NCI-H1436 (cell line): ENCODE measurements at places on chromosomes 3 and 15.

- DNase-seq, result no peak
Measured at GRCh38 chr3:123638936-123639689, 54.3 kb upstream of the HACD2 start.

- no peak for DNase-seq
Measured at GRCh38 chr3:8856071-8856470, 86.7 kb upstream of the OXTR start.

GRCh38 chr15:95470997-95471689, 859.4 kb upstream of the NR2F2 start:
- no peak for DNase-seq

DNA sequence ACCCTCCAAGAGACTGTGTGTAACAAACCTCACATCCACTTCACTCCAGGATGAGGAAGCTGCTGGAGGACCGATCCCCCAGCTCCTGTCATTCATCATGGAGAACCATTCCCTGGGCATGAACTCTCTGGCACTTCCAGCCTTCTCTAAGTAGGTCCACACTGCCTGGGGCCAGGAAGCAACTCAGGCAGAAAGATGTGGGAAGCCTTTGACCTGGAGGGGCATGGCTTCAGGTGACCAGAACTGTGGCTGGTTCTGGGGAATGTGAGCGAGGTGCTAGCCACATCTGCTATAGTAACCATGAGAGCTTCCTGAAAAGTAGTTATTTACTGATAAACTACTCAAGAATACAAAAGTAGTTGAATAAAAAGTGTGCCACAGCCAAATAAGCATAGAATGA, 173.7 kb upstream of the CTDSPL start:
- no peak for DNase-seq

GRCh38 chr3:25455441-25456132, 27.5 kb downstream of the RARB start:
- DNase-seq, result no peak

DNA sequence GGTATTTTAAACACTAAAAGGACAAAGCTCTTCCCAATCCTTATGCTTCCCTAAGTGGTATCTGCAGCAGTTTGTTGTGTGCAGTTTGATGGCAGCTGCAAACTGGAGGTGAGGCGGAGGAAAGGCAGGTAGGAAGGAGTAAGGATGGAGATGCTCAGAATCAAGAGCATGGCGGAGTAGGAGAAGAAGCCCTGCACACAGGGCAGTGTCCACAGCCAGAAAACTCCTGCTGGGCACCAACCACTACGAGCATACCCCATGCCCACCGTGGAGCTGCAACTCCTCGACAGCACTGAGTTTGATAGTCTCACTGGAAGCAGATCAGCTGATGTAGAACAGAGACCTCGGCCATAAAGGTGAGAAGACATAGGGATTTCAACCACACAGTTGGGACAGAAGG, 30.3 kb upstream of the ESYT3 start:
- no peak for DNase-seq

- no peak for DNase-seq
Measured at GRCh38 chr15:96595951-96596350, 265.5 kb downstream of the NR2F2 start.

DNA sequence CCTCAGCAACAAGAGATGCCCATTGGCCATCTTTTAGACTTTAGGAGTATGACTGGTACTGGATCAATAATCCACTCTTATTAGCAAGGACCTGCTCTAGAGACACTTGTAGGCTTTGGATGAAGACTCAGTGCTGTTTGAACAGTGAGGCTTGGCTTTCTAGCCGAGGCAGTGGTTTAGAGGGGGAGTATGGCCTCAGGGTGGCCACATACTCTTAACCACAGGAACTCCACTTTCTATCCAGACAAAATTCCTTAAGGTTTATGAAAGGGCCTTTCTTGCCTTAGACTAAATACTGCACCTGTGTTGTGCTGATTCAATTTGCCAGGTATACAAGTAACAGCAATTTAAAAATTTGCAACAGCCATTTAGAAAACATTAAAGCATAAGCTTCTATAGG, 1046.3 kb downstream of the DIPK2A start:
- DNase-seq, result no peak

GRCh38 chr3:150960708-150961684, 11.5 kb downstream of the CLRN1 start:
- DNase-seq, result no peak

DNA sequence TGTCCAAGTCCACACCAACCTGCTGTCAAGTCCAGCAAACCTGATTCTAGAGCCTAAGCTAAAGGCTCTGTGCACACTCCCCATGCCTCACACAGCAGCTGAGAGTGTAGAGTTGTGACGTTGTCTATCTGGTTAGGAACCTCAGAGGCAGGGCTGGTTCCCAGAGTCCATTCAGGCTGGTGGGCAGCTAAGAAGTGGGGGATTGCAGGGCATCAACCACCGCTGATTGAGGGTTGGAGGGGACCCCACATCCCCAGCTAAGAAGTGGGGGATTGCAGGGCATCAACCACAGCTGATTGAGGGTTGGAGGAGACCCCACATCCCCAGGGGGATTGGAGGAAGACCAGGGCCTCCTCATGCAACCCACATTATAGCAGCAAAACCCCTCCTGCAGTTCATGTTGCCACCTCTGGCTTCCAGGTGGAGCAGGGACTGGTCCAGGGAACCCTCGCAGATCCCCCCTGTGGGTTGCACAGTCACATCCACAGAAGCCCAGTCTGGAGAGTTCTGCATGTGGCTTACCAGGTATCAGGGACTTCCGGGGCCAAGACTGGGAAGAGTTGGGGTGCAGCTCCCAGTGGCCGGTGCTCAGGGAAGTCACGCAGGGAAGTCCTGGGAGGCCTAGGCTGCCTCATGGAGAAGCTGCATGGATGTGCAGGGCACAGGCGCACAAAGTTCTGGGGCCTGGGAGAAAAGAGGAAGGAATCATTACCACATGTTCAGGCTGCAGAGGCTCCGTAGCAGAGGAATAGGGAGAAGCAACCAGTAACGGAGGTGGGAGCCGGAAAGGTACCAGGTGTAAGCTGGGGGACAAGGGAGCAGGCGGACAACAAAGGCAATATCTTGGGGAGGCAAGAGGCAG, 71.4 kb upstream of the PCSK6 start:
- DNase-seq, result no peak

DNA sequence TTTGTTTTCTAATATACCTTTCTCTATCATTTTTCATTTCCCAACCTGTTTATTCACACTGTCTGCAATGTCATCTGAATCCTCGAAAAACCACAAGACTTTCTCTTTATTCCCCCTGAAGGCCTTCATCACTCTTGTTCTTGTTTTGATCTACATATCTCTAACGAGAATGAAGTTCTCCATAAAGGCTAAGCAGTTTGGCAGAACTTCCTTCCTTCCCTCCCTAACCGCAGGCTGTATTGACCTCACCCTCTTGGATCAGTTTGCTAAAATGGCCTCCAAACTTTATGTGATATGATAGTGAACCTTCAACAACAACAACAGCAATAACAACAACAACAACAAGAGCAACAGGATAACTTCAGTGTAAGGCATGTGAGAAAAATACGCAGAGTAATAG, 392.8 kb downstream of the TIGIT start:
- DNase-seq, result no peak

DNA sequence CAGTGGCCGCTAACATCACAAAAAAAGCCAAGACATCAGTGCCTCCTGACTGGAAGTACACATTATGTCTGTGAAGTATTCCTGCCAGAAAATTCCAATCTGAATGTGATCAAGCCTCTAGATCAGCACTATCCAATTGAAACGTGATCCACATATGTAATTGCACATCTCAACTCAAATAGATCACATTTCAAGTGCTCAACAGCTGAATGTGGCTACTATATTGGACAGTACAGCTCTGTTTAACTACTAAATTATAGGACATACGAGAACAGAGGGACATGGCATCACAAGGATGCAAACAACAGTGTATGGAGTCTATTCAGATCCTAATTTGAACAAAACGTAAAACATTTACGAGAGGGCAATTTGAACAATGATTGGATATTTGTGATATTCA, 542 bp upstream of the UBAP1L start:
- DNase-seq, result peak; percentile 45

DNA sequence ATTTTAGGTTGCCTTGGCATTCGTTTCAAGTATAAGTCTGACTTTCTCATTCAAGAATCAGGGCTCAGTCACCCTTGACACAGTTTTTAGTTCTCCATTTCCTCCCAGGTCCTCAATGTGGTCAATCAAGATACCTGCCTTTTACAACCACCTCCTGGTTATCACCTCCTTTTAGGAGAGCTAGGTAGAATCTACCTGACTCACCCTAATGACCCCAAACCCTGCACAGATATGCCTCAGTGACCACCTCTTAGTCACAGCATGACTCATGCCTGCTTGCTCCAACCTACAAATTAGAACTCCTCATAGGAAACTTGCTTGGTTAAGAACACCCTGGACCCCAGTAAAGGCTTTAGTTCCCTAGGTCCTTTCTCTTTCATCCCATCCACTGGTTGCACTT, 22.5 kb downstream of the DMXL2 start:
- DNase-seq, result no peak

DNA sequence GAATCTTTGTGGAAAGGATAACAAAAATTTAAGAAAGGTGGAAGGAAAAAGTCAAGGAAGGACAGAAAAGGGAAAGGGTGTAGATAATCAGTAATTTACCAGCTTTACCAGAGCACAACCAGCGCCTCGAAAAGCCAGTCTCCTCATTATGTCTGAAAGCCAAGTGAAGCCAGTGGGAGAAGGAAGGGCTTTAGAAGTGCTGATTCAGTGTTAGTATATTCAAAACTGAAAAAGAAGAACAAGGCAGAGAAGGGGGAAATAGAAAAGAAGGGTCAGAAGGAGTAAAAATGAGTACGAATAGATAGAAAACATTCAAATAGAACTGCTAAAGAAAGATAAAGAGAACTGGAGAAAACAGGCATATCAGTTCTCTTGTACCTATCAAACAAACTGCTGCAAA, 4.1 kb downstream of the PBRM1 start:
- no peak for DNase-seq

- no peak for DNase-seq
Measured at GRCh38 chr3:48926425-48927392, 8.1 kb downstream of the ARIH2 start.

DNA sequence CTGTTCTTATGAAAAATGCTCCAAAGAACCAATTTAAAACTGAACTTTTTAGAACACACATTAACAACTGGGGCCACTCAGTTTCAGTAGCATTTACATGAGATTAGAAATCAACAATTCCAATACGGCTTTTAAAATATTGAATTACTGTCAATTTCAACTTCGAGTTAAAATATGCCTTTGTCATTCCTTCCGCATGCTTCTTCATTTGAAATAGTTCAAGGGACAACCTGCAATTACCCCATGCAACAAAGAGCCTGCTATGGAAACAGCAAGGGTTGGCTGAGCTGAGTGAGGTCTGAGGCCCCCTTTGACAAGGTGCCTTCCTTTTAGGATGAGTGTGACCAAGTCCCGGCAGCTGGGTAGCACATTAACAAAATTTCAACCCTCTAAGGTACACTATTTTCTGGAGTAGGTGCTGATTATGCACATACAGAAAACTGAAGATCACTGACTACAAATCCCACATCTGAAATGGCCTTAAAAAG, 11.6 kb downstream of the PDCD10 start:
- DNase-seq, result no peak

- DNase-seq, result no peak
Measured at GRCh38 chr3:138408751-138409570, 25.5 kb upstream of the ESYT3 start.

DNA sequence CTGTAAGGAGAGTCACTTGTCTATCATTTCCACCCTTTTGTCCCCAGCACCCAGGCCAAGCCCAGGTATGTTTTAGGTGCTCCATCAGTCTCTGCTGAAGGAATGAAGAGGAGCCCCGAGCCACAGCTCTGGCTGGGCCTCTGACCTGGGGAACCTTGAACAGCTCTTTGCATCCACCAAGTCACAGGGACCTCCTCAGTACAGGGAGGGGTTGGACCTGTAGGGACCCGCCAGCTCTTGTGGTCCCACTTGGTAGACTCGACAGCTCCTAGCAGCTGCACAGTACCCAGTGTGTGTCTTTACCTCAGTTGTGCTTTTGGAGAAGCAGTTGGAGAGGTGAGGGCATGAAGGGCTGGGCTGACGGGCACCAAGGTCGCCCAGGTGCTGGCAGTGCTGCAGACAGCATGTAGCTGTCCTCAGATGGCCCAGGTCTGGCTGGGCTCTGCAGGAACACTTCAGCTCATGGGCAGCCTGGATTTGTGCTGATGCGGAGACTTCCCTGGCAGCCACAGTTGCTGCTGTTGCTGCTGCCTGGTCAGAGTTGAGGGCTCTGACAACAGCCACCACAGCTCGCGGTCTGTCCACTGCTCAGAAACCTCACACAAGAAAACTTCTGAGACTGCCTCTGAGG, 123.6 kb downstream of the CACNA1D start:
- DNase-seq, result no peak

- no peak for DNase-seq
Measured at GRCh38 chr3:156693166-156693565, 18.8 kb downstream of the TIPARP start.

DNA sequence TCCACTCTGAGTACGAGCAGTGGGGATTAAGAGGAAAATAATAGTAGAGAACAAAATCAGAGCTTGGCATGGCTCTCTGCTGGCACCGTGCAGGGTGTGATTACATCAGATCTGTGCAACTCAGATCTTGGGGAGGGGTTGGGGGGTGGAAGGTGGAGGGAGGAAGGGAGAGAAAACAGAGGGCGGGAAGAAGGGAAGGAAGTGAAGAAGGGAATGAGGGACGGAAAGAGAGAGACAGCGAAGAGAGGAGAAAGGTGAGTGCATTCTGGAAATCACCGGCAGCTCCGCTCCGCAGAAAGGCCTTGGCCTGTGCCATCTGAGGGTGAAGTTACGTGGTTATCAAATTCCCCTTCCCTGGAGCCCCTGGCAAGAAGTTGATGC, 31.0 kb upstream of the ADAMTS17 start:
- peak; percentile 43 for DNase-seq

- DNase-seq, result no peak
Measured at GRCh38 chr15:23602124-23602523, 36.6 kb downstream of the MKRN3 start.

DNA sequence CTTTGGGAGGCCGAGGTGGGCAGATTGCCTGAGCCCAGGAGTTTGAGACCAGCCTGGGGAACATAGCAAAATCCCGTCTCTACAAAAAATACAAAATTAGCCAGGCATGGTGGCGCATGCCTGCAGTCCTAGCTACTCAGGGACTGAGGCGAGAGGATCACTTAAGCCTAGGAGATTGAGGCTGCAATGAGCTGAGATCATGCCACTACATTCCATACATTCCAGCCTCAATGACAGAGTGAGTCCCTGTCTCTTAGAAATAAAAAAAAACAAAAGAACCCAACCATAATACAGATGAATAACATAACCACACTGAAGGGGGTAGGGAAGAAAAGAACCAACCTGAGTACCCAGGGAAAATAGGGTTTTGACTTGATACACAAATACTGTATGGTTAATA, 19.7 kb upstream of the CGNL1 start:
- no peak for DNase-seq

DNA sequence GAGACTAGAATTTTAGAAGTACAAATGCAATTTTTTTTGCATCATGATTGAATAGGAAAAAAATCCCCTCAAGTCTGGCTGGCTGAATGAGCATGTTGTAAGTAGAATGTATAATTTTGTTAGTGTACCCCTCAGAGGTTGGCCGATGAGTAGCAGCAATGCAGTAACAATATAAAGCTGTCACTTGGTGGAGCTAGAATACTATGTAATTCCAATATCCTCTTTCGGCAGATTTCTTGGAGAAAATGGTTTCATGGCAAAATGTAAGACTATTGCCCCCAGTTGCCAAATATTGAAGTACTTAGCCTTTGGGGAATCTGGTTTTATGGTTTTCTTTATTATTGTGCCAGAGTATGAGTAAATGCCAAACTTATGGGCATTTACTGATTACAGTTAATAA, 39.8 kb upstream of the SGO1 start:
- no peak for DNase-seq

- DNase-seq, result no peak
Measured at GRCh38 chr15:92079647-92080255, 226.2 kb downstream of the SLCO3A1 start.
